Neural progenitor cell (in vitro differentiated cells): ENCODE measurements at places on chromosomes 5 and 9. TPM values are rescaled to one million over a fixed set of nuclear protein-coding genes. Genes with fewer than 3 reads are reported as not detected.

The NR4A3 gene
- total RNA-seq = 0.26 and 0.59 TPM in 2 replicates

DNA sequence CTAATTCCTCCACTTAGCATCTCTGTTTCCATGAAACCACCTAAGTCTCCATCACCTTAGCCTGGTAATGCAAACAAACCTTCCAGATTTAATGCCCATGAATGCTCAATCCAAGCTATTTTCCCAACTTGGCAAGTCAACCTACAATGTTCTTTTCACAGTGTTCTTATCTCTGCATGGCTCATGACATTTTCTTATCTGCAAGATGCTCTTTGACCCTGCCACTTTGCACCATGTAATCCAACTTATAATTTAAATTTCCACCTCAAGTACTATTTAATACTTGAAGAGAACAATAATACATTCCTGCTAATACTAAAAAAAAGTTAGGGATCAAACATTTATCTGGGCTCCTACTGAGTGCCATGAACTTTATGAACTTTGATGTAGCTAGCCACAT, 164.3 kb downstream of the TMEM232 start:
- H3K4me3 ChIP-seq = no peak overlapping the region
- no peak for DNase-seq
- no peaks in the 10 kb centered on the region for H3K36me3 ChIP-seq
- H3K4me1 ChIP-seq = no peaks in the 10 kb centered on the region
- H3K27me3 ChIP-seq = no peaks in the 10 kb centered on the region

DNA sequence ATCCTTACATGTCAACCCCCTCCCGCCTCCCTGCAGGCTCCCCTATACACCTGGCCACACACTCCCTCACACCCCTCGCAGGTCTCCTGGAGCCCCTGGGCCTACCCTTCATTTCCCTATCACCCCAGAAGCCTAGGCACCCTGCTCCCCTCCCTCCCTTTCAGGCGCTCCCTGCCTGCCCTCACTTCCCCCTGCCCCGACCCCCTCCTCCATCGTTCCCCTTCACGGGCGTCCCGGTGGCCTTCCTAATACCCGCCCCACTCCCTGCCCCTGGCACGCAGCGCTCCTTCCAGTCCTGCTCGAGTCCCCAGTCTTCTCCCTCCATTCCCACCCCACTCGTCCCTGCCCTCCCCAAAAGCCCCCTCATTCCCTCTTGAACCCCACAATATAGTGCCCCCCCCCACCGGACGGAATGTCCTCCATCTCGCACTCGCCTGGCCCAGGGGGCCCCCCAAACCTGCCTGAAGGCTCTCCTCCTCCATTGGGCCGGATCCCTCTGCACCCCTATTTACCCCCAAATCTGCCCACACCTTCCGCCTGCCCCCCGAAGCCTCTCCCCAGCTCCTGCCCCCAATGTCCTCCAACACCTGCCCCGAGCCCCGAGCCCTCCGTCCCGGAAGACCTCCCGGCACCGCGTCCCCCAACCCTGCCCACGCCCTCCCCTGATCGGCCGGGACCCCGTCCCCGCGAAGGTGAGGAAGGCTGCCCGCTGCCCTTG, 746 bp downstream of the STRBP start:
- H3K4me3 ChIP-seq = peak overlapping the region; percentile 100
- H3K4me1 ChIP-seq = peaks cover 34% of the 10 kb centered on the region
- H3K36me3 ChIP-seq = no peaks in the 10 kb centered on the region
- DNase-seq = peak; percentile 49

The FNBP1 gene
- 24.3 and 34.9 TPM in 2 replicates for total RNA-seq

DNA sequence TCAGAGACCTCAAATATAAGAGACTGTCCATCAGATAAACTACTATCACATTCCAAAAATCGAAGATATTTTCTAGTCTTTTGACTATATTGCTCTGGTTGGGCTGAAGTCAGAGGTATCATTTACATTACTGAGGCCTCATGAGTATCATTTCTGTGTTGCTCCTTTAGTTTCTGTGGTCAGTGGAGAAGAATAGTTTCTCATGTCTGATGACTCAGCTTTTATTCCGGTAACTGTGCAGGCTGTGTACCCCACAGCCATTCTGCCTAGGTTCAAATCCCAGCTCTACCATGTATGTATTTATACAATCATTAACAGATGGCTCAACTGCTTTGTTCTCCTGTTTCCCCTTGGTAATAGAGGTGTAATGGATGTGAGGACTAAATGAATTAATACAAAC, 179.3 kb downstream of the ALDH1A1 start:
- H3K4me1 ChIP-seq = peaks cover 3% of the 10 kb centered on the region
- H3K27ac ChIP-seq = no peak overlapping the region
- DNase-seq = no peak
- H3K4me3 ChIP-seq = no peak overlapping the region
- H3K27me3 ChIP-seq = no peaks in the 10 kb centered on the region
- H3K36me3 ChIP-seq = no peaks in the 10 kb centered on the region

DNA sequence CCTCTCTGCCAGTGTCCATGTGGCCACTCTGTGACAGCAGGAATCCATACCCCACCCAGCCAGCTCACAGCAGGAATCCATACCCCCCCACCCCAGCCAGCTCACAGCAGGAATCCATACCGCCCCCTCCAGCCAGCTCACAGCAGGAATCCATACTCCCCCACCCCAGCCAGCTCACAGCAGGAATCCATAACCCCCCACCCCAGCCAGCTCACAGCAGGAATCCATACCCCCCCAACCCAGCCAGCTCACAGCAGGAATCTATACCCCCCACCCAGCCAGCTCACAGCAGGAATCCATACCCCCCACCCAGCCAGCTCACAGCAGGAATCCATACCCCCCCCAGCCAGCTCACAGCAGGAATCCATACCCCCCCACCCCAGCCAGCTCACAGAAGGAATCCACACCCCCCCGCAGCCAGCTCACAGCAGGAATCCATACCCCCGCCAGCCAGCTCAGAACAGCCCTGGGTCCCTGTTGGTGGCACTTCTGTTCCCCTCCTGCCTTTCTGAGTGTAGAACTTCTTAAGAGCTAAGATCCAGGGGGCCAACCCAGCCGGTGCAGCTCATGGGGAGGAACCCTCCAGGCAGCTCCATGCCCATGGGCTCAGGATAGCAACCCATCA, 8.4 kb upstream of the RXRA start:
- DNase-seq = no peak
- no peaks in the 10 kb centered on the region for H3K27me3 ChIP-seq
- H3K36me3 ChIP-seq = no peaks in the 10 kb centered on the region
- no peak overlapping the region for H3K4me3 ChIP-seq

GRCh38 chr5:77077829-77078176, 9.3 kb downstream of the ZBED3 start:
- DNase-seq = no peak
- no peak overlapping the region for H3K27ac ChIP-seq
- H3K4me3 ChIP-seq = peak overlapping the region; percentile 68
- peaks cover 7% of the 10 kb centered on the region for H3K4me1 ChIP-seq

- H3K27me3 ChIP-seq = no peaks in the 10 kb centered on the region
- no peak within 1 kb of the TSS for H3K27ac ChIP-seq
- no peaks in the 10 kb centered on the region for H3K4me1 ChIP-seq
- no peaks in the 10 kb centered on the region for H3K36me3 ChIP-seq
- peak; percentile 74 for DNase-seq
Observed at GRCh38 chr9:113011911-113012381, at the start of gene ZNF883. TSS of gene ZNF883 (minus strand) at chr9:113012192.

DNA sequence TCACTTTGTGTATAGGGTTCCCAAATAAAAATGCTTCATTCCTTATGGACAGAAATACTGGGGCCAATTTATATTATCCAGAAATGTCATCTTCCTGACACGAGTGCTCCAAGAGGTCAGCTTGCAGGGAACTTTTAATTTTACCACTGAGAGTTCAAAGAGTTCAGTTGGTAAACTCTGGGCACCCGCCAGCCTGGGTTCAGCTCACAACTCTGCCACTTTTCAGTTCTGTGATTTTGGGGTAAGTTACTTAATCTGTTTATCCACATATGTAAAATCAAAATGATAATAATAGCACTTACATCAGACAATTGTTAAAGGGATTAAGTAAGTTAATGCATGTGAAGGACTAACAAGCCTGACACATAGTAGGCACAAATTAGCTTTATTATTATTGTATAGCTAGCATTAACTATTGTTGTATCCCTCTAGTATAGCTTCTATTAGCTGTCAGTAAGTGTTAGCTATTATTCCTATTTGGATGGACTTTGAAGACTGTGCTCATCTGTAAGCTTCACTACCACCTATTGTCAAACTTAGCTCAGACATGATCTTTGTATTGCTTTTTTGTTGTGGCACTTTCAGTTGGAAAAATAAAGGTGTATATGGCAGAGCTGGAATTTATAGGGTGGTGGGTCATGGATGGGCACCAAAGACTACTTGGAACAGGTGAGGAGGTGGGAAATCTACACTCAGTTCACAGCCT, 1.6 kb downstream of the MEGF10 start:
- no peak overlapping the region for H3K27ac ChIP-seq
- no peak overlapping the region for H3K4me3 ChIP-seq
- peaks cover 29% of the 10 kb centered on the region for H3K27me3 ChIP-seq
- H3K36me3 ChIP-seq = no peaks in the 10 kb centered on the region
- H3K4me1 ChIP-seq = no peaks in the 10 kb centered on the region

DNA sequence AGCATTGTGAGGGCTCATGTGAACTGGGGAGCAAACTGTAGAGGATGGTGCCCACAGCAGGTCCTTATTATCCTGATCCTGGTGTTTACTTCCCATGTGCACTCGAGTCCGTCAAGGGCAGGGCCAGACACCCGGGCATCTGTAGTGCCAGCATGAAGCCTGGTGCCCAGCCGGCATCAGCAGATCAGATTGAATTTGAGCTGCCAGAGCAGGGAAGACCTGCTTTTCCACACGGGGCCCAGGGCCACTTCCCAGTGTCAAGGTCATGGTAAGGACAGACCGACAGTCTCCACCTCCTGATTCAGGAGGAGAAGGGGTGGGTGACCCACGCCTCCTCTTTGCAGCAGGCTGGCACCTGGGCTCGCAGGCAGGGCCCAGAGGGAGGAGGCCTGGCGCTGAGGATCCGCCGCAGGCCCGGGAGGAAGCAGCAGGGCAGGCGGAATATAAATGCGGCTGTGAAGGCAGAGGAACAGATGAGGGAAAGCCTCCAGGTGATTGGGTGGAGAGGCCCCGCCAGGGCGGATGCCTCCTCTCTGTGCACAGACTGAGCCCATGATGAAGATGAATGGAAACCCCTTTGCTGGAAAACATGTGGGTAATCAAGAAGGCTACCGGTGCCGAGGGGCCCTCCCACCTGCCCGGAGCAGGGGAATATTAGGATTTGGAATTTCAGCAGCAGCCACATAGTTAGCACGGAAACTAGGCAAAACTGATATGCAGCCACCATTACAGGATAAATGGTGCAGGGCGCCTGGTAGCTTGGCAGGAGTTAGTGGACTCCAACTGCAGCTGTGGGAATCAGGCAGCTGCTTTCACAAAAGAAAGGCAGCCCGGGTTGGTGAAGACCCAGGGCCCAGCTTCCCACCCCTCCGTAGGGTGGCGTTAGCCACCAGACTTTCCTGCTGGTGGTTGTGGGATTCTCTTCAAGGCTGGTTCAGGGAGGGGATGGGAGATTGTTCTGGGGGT, 114.9 kb downstream of the GAPVD1 start:
- H3K36me3 ChIP-seq = no peaks in the 10 kb centered on the region
- H3K27me3 ChIP-seq = no peaks in the 10 kb centered on the region
- no peak overlapping the region for H3K4me3 ChIP-seq

The AFAP1L1 gene
- 0.34 and 0.36 TPM in 2 replicates for total RNA-seq

GRCh38 chr5:96753848-96754247, 53.9 kb downstream of the ERAP1 start:
- no peaks in the 10 kb centered on the region for H3K27me3 ChIP-seq
- H3K4me3 ChIP-seq = no peak overlapping the region
- no peak for DNase-seq
- no peaks in the 10 kb centered on the region for H3K36me3 ChIP-seq
- no peaks in the 10 kb centered on the region for H3K4me1 ChIP-seq

The FOXD4L5 gene
- total RNA-seq = 0.19 TPM in 1 of 2 replicates, not detected in the other

DNA sequence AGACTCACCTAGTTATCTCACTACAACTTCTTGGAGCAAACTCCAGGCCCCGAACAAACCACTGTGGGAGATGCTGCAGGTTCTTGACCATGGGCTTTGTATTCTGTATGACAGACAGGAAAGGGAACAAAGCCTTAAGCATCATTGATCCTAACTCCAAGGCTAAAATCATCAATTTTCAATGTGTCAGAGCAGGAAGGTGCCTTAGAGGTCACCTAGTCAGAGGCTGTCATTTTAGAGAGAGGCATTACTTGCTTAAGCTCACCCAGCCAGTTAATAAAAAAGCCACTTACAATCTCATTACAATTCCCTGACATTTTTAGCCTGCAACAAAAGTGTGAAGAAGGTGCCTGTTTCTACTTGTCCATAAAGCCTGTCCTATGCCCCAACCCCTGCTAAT, 272.7 kb downstream of the FAM114A2 start:
- no peaks in the 10 kb centered on the region for H3K4me1 ChIP-seq
- H3K27me3 ChIP-seq = no peaks in the 10 kb centered on the region
- H3K27ac ChIP-seq = no peak overlapping the region
- DNase-seq = no peak
- H3K4me3 ChIP-seq = no peak overlapping the region

GRCh38 chr9:106321394-106322180, 541.4 kb upstream of the ZNF462 start:
- no peaks in the 10 kb centered on the region for H3K27me3 ChIP-seq
- peaks cover 44% of the 10 kb centered on the region for H3K4me1 ChIP-seq
- H3K27ac ChIP-seq = no peak overlapping the region
- no peak for DNase-seq
- no peaks in the 10 kb centered on the region for H3K36me3 ChIP-seq

DNA sequence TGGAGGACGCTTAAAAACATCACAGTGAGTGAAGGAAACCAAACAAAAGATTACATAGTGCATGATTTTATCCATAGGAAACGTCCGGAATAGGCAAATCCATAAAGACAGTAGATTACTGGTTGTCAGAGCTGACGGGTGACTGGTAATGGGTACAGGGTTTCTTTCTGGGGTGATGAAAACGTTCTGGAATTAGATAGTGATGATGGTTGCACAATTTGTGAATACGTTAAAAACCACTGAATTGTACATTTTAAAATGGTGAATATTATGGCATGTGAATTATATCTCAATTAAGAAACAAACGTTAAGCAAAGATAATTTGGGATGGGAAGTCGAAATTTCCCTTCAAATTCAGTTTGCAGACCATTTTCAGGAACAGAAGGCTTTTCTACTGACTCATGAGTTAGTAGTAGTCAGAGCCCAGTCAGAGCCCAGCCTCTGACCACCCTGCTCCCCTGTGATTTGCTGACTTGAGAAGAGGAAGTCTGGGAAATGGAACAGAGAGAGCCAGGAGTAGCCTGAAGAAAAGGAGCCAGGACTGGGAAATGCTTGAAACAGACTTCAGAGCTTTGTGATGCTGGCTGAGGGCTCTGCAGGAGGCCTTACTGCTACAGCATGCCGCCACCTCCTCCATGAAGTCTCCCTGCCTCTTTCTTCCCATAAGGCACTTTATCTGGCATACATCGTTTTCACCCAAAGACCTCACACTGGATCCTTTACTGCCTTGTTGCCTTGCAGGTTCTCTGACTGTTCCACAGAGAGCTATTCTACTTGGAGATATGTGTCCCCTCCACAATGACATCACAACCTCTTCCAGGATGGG, 46.4 kb upstream of the CTNNA1 start:
- no peak overlapping the region for H3K27ac ChIP-seq
- H3K4me3 ChIP-seq = no peak overlapping the region
- no peaks in the 10 kb centered on the region for H3K27me3 ChIP-seq
- DNase-seq = no peak
- H3K4me1 ChIP-seq = peaks cover 27% of the 10 kb centered on the region

- peaks cover 26% of the 10 kb centered on the region for H3K4me1 ChIP-seq
- no peak overlapping the region for H3K27ac ChIP-seq
- peaks cover 9% of the 10 kb centered on the region for H3K27me3 ChIP-seq
- no peak overlapping the region for H3K4me3 ChIP-seq
Observed at GRCh38 chr9:136247947-136248637, 2.5 kb upstream of the QSOX2 start.

GRCh38 chr5:58752104-58752503, 169.2 kb downstream of the RAB3C start:
- no peaks in the 10 kb centered on the region for H3K27me3 ChIP-seq
- no peaks in the 10 kb centered on the region for H3K4me1 ChIP-seq
- H3K36me3 ChIP-seq = no peaks in the 10 kb centered on the region
- DNase-seq = no peak

The OTP gene
- not detected in 2 replicates for total RNA-seq
